HT1080 (cell line): ENCODE measurements at places on chromosomes 12 and 14.
A peak's percentile ranks its signal among the peaks of the same experiment; 100 is the strongest.

DNA sequence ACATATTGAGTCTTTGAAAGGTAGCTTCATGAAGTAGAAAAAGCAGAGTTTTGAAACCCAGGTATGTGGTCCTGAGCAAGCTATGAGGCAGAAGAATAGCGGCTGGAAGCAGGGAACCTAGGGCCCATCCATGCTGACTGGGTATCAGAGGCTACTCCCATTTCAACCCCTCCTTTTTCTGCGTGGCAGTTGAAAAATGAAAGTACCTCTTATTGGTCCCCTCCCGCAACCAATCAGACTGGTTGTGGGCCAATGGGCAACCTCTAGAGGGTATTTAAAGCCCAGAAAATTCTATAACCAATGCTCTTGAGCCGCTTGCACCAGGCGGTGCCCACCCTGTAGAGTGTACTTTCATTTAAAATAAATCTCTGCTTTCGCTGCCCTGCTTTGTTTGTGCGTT lies 1.6 kb upstream of the SNRPF start:
- peak; percentile 16 for DNase-seq

GRCh38 chr14:53567236-53567780 lies 389.3 kb downstream of the BMP4 start:
- DNase-seq, result no peak

- no peak for DNase-seq
Observed at GRCh38 chr14:88599761-88600439, 37.1 kb downstream of the ZC3H14 start.

DNA sequence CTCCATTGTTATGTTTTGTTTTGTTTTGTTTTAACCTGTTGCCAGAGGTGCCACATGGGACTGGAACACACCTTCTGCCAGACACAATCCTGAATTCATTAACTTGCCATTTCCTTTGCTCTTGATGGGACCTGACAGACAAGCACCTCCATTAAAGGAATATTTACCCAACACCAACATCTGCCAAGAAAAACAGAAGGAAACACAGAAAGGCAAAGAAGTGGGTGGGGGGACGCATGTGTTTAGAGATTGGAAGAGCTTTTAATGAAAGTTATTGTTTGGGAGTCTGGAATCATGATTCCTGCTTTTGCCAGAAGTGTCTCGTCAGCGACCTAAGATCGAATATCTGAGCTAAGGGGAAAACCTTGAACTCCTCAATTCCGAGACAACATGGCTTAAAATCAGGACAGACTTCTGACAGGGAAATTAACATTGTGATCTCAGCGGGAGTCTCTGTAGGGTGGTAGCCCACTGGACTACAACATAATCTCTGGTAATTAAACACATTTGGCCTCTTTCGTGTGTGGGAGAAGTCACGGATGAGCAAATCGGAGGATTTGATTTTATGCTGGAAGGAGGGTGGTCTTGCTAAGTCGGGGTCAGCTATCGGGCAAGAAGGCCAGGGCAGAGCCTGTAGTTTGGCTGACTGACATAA lies 210.4 kb upstream of the FAR2 start:
- no peak for DNase-seq

GRCh38 chr12:112357214-112357613 lies 25.0 kb downstream of the HECTD4 start:
- DNase-seq, result no peak

- DNase-seq, result no peak
Observed at GRCh38 chr12:67112586-67112985, 156.6 kb upstream of the CAND1 start.

DNA sequence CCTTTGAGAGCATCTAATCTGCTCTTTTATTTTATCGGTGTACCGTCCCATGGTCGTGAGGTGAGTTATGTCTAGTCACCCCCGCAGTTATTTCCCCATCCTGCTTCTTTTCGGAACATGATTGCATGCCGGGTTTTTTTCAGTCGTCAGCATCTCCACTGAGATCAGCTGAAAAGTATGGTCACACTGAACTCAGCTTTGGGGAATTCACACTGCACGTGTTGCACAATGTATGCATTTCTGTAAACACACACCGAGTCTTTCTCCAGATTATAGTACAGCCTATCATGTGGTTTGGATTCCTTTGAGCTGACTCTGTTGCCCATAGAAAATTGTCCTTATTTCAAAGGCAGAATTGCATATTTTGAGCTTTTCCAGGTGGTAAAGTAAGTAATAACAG lies 24.6 kb downstream of the PLXNC1 start:
- peak; percentile 86 for DNase-seq

GRCh38 chr12:93766796-93767523 lies 89.8 kb downstream of the CRADD start:
- peak; percentile 66 for DNase-seq

GRCh38 chr12:110861729-110862128 lies 14.9 kb downstream of the CCDC63 start:
- DNase-seq, result no peak

- peak; percentile 33 for DNase-seq
Observed at GRCh38 chr12:123900871-123901376, 71.7 kb downstream of the CCDC92 start.

GRCh38 chr12:46660719-46661109 lies 165.1 kb downstream of the SLC38A4 start:
- no peak for DNase-seq

DNA sequence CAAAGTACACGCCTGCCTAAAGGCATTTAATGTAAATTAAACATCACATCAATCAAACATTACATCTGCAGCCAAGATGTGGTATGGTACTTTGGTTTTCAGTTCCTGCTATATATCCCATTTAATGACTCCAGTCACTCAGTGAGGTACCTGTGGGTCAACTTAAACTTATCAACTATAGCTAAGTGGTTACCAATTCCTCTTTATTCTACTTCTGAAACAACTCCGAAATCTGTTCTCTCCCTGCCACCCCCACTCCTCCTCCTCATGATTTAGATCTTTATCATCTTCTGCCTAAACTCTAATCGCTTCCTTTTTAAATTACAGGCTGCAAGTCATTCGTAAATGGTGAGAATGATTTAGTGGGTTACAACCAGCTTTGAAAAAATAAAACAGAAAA lies 57.9 kb downstream of the BCL2L14 start:
- no peak for DNase-seq

GRCh38 chr12:5432011-5432400 lies at the start of gene NTF3:
Gene NTF3 (plus strand): TSS chr12:5432108. CDS start chr12:5432325, 217 bp downstream.
- DNase-seq, result no peak

GRCh38 chr12:1267243-1267642 lies 276.2 kb downstream of the ERC1 start:
- no peak for DNase-seq

- DNase-seq, result peak; percentile 76
Observed at GRCh38 chr12:219891-220352, 6.0 kb upstream of the SLC6A12 start.
